ENCODE measurements at places on chromosomes 6 and 20.
A peak's percentile ranks its signal among the peaks of the same experiment; 100 is the strongest.

GRCh38 chr6:160124605-160125004 is 3.0 kb downstream of the SLC22A1 start:
- no peak for DNase-seq

GRCh38 chr20:40683221-40683893 is 5.7 kb downstream of the MAFB start:
- no peak for DNase-seq

DNA sequence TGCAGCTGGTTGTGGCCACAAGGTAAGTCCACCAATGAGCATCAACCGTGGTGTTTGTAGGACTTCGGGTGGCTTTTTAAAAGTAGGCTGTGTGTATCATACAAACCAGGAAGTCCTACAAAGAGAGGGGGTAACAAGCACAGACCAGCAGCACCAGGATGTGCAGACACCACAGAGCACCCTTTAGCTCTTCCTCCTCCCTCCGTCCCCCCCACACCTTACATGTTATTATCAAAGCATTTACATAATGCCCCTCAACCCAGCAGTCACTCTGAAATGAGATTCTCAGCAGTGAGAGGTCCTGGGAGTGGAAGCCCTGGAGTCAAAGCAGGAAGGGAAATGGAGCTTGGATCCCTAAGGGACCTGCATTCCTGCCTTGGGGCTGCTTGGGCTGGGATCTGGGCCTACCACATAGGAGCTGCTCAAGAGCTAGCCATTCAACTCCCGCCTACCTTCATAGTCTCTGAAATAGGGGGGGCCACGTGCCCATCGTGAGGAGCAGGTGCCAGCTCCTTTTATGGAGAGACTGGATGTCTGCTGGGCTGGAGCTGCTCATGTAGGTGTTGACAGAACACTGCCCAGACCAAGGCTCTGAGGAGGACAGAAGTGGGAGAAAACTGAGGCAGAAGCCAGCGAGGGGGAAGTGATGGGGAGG is 90.6 kb downstream of the PSMB1 start:
- peak; percentile 65 for DNase-seq

DNA sequence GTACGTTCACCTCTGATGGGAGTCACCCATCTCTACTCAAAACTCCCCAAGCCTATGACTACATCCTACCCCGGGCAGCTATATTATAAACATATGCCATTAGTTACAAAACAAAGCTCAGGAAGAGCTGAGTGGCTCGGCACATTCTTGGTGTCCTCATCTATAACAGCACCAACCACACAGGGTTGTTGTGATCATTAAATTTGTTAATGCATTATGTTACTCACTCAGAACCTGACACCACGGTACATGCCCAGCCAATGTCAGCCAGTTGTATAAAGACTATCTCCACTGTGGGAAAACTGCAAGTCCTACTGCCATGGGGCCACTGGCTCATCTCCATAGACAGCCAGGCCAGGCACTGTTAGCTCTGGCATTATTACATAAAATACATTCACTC is 7.7 kb downstream of the CDK5RAP1 start:
- DNase-seq, result no peak

- DNase-seq, result no peak
These were observed 50.3 kb upstream of the PTPRK start for GRCh38 chr6:128570680-128571063.

DNA sequence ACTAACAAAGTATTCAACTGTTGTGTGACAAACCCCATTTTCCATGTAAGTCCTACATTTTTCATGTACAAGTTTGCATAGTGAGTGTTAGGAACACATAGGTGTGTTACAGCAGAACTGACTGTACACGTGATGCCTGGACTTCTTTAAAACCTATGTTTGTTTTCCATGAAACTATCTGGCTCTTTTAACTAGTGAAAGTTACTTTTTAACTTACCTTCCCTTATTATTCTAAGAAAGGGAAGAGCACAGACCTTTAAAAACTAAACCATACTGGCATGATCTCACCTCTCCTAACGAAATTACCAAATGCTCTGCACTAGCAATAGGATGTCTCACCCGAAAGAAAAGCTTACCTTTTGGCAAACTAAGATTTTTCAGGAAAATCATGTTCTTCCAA is 87.8 kb downstream of the CENPW start:
- DNase-seq, result no peak

GRCh38 chr20:6053776-6054688 is at the start of gene LRRN4:
TSS of gene LRRN4 (minus strand) at chr20:6054060. CDS start at chr20:6052799, 1,261 bp downstream.
- no peak for DNase-seq

- DNase-seq, result no peak
These were observed 147.7 kb upstream of the PHACTR3 start for GRCh38 chr20:59456342-59457279.

DNA sequence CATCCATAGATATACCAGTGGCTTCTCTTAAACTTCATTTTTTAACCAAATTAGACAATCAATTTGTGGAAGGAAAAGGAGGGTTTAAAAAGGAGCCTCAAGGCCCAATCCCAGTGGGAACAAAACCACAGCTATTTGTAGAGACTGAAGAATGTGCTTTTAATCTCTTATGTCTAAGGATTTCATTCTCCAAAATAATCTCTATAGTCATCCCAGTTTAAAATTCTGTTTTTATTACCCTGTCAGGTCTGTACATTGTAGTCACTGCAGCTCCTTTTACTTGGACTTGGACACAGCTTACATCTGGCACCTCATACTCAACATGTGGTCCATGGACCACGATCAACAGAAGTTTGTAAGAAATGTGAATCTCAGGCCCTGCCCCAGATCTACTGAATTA is 152.1 kb upstream of the STMND1 start:
- DNase-seq, result no peak

All from NCI-H774 (cell line).